Hematopoietic multipotent progenitor cell treated with erythropoietin and hydrocortisone succinate and interleukin-3 and kit ligand, for 15 days (in vitro differentiated cells): ENCODE measurements at places on chromosomes 16 and 17.

DNA sequence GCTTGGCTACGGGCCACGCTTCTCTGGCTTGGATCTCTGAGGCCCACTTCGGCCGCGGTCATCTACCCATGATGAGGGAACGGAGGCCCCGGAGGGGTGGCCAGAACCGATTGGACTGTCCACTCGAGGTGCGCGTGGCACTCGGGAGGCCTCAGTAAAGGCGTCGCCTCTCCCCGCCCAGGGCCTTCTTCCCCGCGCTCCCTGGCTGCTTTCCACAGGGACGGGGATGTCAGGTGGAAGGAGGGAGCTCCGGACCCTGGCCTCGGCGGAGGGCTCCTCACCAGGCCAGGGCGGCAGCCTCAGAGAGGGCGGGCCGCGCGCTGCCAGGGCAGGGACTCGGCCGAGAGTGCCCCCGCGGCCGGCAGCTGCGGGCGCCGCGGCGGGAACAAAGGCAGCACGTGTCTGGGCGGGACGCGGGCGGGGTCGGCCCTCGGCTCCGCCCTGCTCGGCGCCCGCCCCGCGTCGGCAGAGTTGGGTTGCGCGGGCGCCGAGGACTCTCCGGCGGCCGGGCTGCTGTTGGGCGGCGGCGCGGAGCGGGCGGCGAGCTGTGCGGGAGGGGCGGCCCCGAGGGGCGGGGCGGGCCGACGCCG is 587 bp upstream of the CDK5R1 start:
- peak; percentile 71 for DNase-seq

- peak; percentile 31 for DNase-seq
These were observed 11.1 kb upstream of the SLC5A11 start for GRCh38 chr16:24834459-24835335.

DNA sequence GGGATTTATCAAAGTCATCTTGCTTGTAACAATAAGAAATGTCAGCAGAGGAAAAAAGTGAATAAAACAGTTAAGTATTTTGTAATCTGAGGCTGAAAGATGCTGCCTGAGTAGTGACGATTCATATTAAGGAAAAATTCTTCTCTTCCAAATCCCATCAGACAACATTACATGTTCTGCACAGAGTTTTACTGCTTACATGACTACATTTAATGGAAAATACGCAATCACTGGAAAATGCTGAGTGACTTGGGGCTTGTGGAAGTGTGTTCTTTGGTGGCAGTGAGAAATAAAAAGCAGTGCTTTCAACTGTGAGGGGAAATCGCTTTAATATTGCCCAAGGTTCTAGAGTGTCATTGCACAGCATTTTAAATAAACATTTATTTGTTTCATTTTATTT is 1025.2 kb upstream of the GOT2 start:
- no peak for DNase-seq

GRCh38 chr17:382644-383533 is 30.3 kb upstream of the RPH3AL start:
- DNase-seq = no peak

- DNase-seq = no peak
These were observed 200.4 kb downstream of the IRF8 start for GRCh38 chr16:86099326-86099725.

- no peak for DNase-seq
These were observed 11.5 kb downstream of the CEP295NL start for GRCh38 chr17:78891406-78892061.

DNA sequence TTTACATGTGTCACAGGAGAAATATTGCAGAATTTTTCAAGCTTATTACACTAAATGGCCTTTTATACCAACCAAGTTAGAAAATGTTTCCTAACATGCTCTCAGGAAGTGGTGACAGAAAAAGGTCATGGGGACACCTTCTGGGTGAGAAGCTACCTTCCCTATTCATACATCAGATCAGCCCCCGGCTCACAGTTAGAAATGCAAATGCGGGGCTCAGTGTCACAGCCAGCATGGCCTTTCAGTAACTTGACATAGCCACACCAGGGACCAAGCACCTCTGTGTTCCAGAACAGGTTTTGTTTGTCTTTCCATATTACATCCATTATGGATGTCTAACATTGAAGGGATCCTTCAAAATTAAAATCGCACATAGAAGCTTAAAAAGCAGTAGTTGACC is 59.5 kb downstream of the CHD9NB start:
- no peak for DNase-seq

- no peak for DNase-seq
These were observed 2.3 kb downstream of the BAIAP2 start for GRCh38 chr17:81037026-81037797.

GRCh38 chr16:68605746-68606145 is 39.4 kb upstream of the CDH3 start:
- DNase-seq = no peak

DNA sequence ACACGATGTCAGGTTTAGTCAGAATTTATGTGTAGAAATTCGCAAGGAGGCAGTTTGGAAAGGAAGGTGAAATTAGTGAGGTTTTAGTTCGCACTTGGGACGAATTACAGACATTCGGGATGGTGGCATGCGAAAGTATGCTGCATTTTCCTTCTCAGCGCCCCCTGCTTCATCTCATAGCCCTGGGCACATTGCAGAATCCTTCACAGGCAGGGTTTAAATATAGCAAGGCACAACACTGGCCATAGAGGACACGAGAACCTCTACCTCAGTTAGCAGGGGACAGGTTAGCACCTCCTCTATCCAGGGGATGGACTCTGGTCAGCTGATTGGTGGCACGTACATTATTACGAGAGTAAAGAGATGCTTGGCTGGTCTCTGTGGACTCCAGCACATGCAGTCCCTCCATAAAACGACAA is 47.5 kb downstream of the MAP2K6 start:
- no peak for DNase-seq

DNA sequence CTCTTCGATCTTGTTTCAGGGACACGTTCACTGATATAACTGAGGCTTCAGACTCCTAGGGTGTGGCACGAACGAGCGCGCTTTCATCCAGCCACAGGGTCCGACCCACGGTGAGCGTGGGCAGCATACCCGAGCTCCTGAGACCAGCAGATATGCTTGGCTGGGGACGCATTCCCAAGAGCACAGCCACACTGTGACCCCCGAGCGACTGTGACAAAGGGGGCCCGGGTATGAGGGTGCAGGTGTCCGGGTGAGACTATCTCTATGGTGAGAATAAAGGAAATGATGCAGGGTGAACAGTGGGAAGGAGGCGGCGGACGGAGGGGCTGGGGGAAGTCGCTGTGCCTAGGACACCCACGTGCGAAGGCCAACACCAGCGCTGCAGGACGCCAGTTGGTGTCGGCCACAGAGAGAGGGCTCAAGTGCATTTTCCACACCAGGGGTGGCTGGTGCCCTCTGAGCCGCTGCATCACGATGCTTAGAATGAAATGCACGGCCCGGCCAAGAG is 17.6 kb downstream of the RPH3AL start:
- no peak for DNase-seq

DNA sequence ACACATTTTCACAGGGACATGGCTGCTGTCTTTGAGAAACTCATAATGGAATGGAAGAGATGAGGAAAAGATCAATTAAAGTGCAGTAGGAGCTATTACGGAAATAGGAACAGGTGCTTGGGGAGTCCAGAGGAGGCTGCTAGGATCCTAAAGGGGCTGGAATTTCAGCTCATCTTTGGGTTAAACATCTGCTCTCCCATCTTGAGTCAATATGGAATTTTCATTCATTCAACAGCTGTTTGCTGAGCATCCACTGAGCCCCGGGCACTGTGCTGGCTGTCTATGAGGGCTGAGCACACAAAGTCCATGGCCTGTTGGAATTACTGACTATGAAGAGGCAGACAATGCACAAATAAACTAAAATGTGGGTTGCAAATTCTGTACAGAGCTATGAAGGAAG is 47.9 kb downstream of the ASIC2 start:
- DNase-seq = no peak

DNA sequence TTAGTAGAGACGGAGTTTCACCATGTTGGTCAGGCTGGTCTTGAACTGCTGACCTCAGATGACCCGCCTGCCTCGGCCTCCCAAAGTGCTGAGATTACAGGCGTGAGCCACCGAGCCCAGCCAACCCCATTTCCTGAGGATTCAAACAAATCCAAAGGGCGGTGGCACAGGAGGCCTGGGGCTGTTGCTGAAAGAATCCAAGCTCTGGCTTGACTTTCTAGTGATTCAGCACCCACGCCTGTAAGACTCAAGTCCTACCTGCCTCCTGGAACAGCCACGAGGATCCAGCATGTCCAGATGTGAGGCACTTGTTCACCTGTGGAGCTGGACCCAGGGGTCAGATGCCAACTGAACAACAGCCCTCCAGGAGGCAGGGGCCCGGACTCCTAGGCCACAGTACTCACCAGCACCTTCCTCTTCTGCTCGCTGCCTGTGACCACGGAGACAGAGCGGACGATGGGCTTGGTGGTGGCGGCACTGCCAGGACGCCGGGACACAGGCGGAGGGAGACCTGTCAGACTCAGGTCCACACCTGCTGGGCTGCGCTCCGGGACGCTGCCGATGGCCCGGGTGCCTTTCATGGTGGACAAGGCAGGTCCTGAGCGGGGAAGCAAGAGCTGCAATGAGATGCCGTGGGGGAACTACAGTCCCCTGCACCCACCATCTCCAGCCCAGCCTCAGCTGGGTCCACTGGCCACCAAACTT is 3.1 kb downstream of the CEP131 start:
- no peak for DNase-seq

- no peak for DNase-seq
These were observed 85.5 kb upstream of the DOC2B start for GRCh38 chr17:266701-267667.

DNA sequence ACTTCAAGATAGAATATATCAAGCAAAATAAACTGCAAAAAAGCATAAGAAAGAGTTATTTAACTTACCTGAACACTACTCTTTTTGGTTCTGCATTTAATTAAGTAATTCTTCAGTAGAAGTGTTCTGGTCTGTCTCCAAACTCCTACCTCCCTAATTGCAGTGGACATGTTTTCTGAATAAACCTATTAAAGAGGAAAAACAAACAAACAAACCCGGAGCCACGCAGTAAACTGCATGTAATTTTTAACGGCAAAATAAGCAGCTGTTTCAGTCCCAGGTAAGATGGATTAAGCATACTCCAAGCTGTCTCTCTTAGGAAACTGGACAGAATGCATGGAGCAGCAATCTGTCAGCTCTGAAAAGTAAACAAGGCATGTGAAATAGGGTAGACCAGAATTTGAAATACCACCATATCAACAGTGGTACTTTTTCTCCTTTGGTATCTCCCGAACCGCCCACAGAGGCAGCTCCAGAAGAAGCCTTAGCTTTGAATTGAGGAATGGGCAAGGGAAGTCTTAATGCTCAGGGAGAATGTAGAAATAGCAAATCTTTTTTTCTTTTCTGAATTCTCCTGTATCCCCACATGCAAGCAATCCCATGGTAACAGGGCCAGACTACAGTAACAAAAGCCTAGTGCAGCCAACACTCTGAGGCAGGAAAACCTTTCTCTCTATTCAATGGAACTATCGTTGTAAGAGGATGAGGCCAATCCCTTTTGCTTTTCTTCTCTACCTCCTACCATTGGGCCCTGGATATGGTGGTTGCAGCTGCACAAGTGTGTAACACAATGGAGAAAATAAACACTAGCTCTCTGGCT is 12.5 kb downstream of the ABCA5 start:
- no peak for DNase-seq

DNA sequence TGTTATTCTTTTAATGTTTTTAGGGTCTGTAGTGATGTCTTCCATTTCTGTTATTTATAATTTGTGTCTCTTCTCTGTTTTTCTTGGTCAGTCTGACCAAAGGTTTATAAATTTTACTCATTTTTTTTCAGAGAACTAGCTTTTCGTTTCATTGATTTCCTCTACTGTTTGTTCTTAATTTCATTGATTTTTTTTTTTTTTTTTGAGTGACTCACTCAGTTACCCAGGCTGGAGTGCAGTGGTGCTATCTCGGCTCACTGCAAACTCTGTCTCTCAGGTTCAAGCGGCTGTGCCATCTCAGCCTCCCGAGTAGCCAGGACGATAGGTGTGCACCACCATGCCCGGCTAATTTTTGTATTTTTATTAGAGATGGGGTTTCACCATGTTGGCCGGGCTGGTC is 12.6 kb upstream of the UBTF start:
- no peak for DNase-seq
